ENCODE measurements at places on chromosomes 12 and 14.

- DNase-seq, result no peak
Measured at GRCh38 chr12:119096429-119097202, 82.1 kb upstream of the HSPB8 start.

DNA sequence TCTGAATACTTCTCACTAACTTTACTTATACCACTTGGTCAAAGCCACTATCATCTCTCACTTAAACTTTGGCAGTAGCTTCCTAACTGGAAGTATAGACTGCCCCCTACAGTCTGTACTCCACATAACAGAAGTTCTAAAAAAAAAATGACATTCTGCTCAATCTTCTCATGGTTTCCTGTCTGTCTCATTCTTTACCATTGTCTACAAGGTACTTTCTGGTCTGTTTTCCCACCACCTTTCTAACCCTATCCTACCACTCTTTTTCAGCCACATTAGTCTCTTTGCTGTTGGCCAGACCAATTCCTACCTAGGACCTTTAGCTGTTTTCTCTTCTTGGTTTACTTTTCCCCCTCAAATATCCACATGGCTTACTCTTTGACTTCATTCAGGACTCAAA is 14.7 kb downstream of the CPSF6 start:
- DNase-seq, result peak; percentile 82

DNA sequence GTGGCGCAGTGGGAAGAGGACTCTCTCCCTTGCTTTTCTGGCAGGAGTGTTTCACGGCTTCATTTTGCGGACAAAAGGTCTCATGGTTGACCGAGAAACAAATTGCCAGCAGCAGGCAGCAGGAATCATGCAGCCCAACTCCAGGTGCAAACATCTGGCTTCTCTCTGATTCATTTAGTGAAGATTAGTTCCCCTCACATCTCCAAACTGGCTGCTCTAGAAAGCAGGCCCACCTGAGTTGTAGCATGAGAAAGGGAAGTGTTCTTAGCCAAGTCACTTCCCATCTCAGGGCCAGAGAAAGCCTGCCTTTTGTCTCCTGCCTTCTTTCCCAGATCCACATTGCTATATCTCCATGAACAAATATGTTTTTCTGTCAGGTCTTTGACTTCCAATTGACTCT is 120.8 kb upstream of the CCDC196 start:
- no peak for DNase-seq

DNA sequence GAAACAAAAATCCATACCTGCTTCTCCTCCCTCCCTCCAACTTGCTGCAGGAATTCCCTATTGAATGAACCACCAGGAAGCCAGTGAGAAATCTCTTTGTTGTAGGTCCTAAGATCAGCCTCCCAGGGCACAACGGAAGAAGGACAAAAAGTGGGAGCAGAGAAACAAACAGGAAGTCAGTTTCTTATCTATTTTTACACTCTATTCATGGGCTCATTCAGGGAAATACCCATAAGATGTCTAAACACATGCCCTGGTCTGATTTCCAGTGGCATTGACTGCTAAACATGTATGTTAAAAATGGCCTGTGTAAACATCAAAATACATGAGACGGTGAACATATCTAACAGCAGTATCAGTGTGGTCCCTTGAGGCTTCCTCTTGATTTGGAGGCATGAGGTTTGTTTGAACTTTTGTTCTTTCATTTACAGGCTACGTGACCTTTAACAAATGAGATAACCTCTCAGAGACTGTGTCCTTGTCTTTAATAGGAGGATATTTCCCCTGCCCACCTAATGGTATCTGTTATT is 18.8 kb downstream of the GPR65 start:
- peak; percentile 82 for DNase-seq

GRCh38 chr14:54344445-54344844 is 52.4 kb upstream of the CDKN3 start:
- peak; percentile 62 for DNase-seq

- no peak for DNase-seq
Measured at GRCh38 chr12:21599143-21599999, 5.3 kb downstream of the GYS2 start.

All from OCI-M1 (cell line).